ENCODE measurements at places on chromosomes 16 and 17.
A peak's percentile ranks its signal among the peaks of the same experiment; 100 is the strongest.

GRCh38 chr16:28100810-28101532, 37.5 kb upstream of the GSG1L start:
- DNase-seq, result no peak

DNA sequence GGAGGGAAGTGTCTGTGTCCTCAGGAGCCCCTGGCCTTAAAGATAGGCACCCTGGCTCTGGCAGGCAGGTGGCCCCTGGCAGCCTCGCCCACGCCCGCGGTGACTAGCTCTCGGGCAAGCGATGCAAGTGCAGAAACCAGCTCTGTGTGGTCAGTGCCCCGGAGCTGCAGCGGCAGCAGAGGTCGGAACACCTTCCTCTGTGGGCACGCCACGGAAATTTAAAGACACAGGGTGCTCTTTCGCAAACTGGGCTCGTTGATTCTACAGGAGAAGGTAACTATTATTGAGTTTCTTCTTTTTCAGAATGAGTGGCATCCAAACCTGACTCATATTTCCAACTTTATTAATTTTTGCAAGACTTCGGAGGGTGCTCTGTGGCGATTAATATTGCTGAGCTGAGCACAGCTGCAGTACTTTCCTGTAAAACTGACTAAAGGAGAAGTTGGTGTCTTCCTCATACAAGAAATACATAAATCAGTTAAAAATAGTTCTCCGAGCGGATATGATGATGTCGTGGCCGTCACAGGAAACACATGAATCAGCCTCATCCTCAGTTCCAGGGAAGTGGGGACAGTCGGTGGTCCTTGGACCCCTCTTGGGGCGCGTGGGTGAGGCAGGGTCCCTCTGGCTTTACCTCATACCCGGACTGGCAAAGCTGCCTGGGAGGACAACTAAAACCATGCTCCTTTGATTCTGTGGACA, 120.2 kb downstream of the METRNL start:
- no peak for DNase-seq

DNA sequence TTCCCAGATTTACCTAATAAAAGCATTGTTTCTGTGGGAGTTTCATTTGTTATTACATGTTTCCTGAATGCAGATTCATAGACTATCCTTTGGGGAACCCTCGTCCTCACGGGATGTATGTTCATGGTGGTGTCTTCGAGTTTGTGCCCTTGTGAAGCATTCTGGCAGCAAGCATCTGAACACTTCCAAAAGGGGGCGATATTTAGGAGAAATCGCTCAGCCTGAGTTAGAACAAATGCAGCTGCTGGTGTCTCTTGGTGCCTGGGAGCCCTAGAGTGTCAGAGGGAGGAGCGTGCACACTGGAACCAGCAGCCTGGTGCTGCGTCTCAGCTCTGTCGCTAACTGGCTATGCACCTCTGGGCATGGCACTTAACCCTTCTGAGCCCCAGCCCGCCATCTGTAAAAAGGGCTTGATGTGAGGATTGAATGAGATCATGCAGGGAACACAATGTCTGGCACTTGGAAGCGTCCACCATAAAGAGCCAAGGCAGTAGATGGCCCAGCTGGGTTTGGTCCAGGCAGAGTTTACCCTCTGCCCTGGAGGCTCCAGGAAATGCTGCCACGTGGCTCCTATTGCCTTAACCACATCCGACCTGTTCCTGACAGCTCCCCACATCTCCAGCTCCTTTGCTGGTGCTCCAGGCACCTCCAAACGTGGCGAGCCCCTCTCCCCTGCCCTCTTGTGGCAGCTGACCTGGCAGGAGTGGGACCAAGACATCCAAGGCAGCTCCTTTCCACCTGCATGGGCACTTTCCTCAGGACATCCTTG, 25.0 kb upstream of the C16orf78 start:
- no peak for DNase-seq

GRCh38 chr17:32588135-32588534, 101.3 kb downstream of the CDK5R1 start:
- DNase-seq, result no peak

DNA sequence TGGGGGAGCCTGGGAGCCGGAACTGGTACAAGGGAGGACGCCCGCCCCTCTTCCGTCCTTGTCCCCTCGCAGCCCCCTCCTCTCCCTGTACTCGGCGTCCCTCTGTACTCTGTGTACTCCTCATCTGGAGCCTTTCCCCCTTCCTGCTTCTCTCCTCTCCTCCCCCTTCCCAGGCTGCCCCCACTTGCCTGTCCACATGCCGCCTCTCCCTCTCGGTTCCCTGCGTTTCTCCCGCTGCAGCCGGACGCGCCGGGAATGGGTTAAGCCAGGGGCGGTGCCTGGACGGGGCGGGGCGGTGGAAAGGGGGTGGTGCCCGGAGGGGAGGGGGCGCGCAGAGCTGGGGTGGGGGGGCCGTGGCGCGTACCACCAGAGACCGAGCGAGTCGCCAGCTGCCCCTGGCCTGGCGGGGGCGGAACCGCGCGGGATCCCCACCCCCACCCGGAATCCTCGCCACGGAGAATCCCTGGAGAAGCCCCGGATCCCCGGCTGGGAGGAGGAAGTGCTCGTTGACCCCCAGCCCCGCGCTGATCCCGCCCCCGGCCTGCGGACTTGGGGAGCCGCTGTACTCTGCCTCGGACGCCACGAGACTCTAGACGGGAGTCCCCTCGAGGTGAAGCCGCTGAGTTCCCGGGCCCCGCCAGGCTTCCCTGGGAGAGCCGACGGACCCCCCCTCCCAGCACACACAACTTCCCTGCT, 22.6 kb downstream of the GJD3 start:
- DNase-seq, result no peak

DNA sequence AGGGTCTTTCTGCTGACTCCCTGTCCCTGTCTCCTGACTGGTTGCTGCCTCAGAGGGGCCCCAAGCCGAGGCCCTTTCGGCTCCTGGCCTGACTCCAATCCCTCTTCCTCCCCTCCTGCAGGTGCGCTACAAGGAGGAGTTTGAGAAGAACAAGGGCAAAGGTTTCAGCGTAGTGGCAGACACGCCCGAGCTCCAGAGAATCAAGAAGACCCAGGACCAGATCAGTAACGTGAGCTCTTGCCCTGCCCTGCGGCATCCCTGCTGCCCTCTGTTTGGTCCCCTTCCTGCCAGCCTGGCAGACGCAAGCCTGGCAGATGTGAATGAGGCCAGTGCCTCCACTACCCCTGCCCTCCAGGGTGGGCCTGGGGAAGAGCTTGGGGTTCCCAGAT, 27.1 kb upstream of the LASP1NB start:
- DNase-seq, result no peak

GRCh38 chr17:81923302-81924260, 4.0 kb downstream of the MAFG start:
- DNase-seq, result no peak

DNA sequence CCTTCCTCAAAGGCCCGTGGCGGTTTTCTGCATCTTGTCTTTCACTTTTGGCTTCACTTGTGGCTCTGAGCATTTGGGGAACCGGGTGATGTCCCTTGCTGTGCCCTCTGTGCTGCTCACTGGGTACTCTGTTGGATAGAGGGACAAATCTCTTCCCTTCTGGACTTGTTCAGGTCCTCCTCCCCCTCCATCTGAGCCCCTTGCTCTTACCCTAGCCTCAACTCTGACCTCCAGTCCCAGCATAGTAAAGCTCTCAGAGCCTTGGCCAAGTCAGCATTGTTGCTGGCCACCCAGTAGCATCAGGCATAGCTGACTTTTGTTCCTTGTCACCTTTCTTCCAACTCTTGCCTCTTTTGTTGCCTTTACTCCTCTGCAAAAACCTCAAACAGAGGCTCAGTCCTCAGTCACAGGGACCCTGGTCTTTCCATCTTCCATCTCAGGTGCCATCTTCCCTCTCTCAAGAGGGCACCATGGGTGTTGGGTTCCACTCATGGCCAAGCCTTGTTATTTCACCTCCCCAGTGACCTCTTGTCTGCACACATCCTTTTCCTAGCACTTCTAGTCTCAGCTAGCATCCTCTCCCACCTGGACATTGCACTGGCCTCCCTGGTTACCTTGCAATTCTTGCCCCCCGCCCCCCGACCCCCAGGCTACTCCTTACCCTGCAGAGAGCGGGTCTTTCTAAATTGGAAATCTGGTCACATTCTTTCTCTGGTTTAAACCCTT, 393 bp upstream of the PSMB10 start:
- DNase-seq, result no peak

GRCh38 chr17:44177640-44178039, 7.1 kb downstream of the ASB16 start:
- DNase-seq, result no peak

- DNase-seq, result no peak
These were observed 33.1 kb upstream of the NF1 start for GRCh38 chr17:31061678-31062077.

DNA sequence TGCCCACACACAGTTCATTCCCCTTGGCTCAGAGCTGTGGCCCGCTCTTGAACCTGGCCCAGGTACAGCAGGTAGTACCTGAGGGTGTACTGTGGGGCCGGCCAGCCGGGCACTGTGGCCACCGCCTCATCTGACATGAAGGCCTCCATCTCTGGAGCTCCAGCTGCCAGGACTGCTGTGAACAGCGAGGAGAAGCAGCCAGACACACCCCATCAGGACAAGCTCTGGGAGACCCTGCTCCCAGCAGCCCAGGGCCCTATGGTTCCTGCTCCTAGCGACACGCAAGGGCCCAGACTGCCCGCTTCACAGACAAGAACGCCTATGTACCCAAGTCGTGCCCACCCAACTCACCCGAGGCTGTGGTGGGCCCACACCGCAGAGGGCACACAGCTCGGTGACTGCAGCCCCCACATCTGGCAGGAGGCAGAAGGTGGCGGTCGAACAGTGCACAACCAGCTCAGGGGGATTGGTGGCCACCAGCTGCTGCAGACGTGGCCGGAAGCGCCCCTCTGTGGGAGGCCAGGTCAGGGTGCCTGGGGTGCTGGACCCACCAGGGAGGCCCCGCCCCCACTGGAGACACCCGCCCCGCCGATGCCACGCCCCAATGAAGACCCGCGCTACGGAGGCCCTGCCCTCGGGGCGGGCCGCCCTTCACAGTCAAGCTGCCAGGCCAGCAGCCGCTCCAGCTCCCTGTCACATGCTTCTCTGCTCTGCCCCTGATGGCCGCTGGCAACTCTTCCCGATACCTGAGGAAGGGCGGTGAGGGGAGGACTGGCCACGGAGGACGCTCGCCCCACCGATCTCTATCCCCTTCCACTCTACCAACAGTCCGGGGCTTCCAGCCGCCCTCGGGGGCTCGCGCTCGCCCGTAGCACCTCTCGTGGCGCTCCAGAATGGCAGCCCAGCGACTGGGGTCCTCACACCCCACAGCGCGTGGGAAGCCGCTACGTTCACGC, 1.1 kb upstream of the STUB1 start:
- peak; percentile 72 for DNase-seq

GRCh38 chr17:15263206-15263579, 1.9 kb downstream of the PMP22 start:
- DNase-seq, result no peak

GRCh38 chr17:57553526-57553925, 191.6 kb downstream of the CCDC182 start:
- no peak for DNase-seq

DNA sequence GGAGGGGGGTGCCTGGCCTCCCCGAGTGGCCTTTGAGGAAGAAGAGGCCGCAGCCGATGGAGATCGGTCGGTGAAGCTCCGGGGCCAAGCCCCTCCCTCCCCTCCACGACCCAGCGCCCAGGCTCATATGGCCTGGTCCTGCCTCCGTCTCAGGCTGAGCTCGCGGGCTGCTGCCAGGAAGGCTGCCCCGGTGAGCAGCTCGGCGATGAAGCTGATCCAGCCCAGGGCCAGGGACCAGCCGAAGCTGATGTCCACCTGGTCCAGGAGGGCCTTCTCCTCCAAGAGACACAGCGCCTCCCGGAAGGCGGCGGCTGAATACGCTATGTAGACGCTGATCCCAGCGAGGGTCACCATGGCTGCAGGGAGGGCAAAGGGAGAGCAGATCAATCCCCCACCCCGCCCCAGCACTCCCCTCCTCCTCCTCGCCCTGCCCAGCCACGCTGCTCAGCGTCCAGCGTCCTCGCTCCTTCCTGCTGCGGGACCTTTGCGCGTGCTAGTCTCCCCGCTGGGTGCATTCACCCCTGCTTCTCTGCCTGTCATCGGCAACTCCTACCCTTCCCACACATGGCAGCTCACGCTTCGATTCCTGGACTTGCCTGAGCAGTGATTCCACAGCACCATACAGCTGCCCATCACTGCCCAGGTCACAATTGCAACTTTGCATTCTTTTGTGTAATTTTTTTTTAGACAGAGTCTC, 20.5 kb downstream of the TMEM114 start:
- no peak for DNase-seq

GRCh38 chr16:55500530-55501011, 8.3 kb upstream of the LPCAT2 start:
- no peak for DNase-seq

DNA sequence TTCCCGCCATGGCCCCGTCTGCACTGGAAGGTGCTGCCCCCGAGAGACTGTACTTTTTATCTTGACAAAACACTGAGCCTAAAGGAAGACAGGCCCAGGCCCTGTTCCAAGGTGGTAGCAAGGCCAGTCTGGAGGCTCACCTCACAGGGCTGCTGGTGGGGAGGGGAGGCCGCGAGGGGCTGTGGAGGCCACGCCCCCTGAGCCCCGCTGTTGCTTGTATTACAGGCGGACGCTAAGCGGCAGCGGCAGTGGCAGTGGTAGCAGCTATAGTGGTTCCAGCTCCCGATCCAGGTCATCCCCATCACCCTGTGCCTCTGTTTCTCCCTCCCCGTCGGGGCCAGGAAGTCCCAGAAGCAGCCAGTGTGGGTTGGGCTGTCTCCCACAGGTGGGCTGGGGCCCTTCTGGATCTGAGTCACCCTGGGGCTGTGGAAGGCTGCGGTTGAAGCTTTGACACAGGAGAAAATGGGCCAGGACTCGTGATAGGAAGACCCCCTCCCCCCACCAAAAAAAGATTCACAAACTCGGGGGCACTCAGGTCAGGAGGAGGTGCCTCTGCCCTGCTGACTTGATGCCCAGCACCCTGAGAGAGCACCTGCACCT, 13.3 kb upstream of the IL17C start:
- no peak for DNase-seq

DNA sequence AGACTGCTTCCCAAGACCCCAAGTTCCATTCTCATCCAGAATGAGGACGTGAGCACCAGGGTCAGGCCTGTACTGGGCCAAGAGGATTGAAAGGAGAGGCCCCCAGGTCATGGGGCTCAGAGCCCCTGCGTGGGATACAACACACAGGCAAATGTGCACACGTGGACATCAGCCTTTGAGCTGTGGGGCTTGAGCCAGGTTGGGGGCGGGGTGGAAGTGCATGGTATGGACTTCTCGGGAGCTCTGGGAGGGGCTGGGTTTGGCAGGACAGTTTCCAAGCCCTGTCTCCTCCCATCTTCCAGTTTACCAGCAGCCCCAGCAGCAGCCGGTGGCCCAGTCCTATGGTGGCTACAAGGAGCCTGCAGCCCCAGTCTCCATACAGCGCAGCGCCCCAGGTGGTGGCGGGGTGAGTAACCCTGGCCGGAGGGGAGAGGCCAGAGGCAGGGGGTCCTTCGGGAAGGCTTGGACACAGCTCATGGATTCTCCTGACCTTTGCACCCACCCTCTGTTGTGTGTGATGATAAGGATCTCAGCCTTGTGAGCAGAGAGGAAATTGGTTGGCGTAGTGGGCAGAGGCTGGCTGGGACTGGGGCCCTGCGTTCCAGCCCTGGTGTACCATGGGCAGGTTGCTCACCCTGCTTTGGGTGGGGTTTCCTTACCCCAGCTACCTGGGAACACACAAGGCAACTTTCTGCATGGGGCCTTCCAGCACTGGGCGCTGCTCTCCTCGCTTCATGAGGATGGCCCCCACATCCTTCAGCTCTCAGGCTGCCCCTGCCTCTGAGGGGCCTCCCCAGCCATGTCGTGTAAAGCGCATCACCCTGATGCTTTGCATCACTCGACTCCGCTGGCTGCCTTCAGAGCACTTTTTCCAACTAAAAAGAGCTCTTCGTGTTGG, 10.4 kb upstream of the LASP1NB start:
- no peak for DNase-seq

GRCh38 chr17:50538549-50539410, 6.2 kb downstream of the EPN3 start:
- DNase-seq, result peak; percentile 49

Measured in SHP77 (cell line).